ENCODE measurements at places on chromosomes 11 and 22.
A peak's percentile ranks its signal among the peaks of the same experiment; 100 is the strongest.

DNA sequence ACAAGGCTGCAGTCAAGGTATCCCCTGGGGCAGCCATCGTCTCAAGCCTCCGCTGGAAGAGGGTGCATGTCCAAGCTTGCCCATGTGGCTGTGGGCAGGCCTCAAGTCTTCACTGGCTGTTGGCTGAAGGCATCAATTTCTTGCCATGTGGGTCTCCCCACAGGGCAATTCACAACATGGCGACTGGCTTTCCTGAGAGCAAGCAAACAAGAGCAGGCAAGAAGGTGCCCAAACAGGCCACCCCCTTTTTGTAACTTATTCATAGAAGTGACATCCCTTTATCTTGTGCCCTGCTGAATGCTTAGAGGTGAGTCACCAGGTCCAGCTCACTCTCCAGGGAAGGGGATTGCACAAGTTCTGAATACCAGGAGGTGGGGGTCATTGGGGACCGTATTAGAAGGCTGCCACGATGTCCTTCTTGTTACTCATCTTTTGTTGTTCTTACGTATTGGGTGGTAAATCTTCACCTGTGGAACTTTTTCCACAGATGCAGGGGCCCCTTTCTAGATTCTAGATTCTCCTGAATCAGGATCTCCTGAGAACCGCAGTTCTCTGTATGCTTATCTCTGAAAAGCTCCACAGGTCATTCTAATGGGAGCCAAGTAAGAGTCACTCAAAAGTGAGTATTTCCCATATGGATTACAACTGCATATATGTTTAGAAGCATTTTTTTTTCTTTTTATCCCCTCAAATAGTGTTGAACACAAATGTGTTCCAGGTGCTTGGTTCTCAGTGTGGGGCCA, 44.2 kb upstream of the MICAL2 start:
- no peak for DNase-seq

DNA sequence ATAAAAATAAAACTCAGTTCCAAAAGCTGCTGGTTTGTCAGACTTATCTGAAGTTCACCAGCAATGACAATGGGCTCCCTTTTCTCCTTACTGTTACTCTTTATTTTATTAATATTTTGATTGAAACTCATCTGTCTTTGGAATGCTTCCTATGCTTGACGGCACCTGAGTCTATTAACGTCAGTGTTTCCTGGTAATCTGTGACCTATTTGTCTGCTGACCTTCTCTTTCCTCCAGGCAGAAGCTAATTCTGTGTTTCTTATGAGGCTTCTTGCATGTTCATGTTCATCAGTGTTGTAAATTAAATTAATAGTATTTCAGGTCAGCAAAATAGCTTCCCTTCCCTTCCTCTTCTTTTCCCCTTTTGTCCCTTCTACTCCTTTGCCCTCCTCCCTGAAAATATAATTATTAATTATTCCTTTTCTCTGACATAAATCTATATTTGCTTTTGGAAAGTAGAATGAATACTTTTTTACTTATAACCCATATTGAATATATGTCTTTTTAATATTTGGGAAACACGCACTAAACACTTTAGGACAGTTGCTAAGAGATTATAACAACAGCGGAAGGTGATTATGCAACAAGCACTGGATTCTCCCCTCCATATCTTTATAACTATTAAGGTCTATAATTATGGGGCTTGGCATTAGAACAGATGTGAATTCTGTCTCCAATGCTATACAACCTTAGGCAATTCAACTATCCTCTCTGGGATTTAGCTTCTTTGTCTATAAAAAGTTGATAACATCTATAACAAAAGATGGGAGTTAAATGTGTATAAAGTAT, 32.1 kb upstream of the PCF11 start:
- DNase-seq = no peak

DNA sequence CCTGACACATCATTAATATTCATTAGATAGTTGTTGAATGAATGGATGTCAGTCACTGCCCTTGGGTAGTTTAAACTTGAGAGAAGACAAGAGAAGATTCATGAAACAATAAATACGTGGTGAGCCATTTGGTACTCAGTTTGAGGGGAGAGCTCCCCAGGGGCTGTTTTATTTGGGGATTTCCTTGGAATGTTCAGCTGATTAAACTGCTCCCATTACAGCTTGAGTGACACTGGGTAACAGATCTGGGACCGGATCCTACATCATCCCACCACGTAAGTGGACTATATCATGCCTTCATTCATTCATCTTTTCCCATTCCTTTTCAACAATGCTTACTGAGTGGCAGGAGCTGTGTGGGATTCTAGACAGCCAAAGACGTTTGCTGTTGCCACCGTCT, 162.0 kb downstream of the FAT3 start:
- DNase-seq = no peak

GRCh38 chr11:120295099-120295498, 30.0 kb upstream of the TLCD5 start:
- no peak for DNase-seq

GRCh38 chr11:9969068-9969467, 305.2 kb downstream of the SWAP70 start:
- DNase-seq = no peak

- DNase-seq = no peak
These were observed 166.3 kb upstream of the ARHGAP20 start for GRCh38 chr11:110878513-110878912.

DNA sequence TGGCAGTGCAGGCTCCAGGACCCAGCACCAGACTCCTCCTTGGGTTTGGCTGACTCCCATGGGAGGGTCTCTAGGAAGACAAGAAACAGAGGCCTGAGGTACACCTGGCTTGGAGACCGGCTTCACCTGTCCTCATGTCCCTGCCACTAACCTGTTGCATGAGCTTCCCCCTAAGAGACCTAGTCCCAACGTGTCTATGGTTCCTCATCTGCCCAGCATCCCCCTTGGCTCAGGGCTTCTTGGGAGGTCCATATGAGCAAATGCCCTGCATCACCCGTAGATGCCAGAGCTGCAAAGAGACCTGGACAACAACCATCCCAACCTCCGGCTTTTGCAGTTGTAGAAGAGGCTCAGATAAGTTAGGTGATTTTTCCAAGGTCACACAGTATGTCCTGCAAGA, 123.5 kb downstream of the BUD13 start:
- no peak for DNase-seq

GRCh38 chr11:111841370-111842053, 29.9 kb downstream of the ALG9 start:
- peak; percentile 87 for DNase-seq

GRCh38 chr11:120744016-120744994, 232.8 kb downstream of the GRIK4 start:
- no peak for DNase-seq

DNA sequence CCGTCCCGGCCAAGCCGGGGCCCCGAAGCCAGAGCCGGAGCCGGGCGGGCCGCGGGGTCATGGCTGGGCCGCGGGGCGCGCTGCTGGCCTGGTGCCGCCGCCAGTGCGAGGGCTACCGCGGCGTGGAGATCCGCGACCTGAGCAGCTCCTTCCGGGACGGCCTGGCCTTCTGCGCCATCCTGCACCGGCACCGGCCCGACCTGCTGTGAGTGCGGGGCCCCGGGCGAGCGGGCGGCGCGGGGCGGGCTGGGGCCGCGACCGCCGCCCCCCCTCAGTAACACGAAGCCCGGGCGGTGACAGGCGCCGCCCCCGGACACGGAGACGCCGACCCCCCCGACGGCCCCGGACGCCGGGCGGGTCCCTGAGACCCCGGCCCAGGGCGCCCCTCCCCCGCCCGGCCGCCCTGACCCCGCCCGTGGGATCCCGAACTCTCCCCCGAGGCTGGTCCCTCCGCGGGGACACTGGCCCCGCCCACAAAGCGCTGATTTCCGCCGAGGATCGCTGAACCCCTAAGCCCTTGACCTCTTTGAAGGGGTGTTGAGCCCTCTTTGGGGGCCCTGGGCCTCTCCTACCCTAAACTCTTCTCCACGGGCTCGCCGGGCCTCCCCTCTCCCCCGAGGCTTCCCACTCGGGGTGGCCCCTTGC, 389 bp downstream of the MICALL1 start:
- no peak for DNase-seq

- no peak for DNase-seq
These were observed 15.3 kb downstream of the TMPRSS13 start for GRCh38 chr11:117913736-117914397.

- DNase-seq = no peak
These were observed 5.1 kb downstream of the F2 start for GRCh38 chr11:46724088-46724487.

DNA sequence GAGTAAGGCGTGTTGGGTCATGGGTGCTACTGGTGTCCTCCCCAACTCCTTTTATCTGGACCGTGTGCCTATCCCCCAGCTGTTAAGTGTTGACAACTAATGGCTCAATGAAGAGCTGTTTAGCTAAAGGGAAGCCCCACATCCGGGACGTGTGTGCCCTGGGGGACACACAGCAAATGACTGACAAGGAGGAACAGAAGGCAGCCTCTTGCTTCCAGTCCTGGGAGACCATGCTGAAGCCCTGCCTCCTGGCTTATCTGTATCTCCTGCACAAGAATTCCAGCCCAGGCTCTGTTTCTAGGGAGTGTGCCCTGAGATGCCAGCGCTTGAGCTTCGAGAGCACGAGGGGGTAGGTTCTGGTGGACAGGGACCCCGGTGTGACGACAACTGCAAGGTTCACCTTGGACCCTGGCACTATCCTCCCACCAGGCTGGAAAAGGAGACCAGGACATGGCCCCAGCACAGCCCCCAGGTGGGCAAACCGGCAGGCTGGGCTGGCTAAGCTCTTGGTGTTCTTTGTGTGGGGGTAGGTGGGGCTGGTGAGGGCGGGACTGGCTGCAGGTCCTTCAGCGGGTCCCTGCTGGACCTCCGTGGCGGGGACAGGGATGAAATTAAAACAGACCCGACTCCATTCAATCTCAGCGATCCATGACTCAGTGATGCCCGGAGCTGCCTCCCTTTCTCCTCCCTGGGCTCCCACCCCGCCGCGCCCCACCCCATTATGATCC, 21.0 kb downstream of the ASCL2 start:
- no peak for DNase-seq

GRCh38 chr11:133219543-133219942, 312.8 kb downstream of the OPCML start:
- no peak for DNase-seq

GRCh38 chr11:116188350-116188749, 584.4 kb downstream of the BUD13 start:
- no peak for DNase-seq

DNA sequence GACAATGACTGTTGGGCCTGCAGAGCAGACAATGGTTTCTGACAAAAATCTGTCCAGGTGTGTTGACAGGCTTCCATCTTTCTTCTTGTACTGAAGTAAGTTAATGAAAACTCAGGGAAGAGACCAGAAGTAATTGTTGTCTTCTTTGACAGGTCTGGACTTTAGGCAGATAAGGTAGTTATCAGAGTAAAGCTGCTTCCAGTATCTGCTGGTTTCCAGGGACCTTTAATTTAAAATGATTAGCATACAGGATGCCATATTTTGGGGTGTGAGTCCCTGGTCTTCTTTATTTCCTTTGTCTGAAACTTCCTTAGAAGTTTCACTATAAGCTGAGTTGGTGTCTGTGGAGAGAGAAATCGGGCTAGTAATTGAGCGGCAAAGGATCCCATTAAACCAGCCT, 1.4 kb downstream of the TMX2 start:
- no peak for DNase-seq

DNA sequence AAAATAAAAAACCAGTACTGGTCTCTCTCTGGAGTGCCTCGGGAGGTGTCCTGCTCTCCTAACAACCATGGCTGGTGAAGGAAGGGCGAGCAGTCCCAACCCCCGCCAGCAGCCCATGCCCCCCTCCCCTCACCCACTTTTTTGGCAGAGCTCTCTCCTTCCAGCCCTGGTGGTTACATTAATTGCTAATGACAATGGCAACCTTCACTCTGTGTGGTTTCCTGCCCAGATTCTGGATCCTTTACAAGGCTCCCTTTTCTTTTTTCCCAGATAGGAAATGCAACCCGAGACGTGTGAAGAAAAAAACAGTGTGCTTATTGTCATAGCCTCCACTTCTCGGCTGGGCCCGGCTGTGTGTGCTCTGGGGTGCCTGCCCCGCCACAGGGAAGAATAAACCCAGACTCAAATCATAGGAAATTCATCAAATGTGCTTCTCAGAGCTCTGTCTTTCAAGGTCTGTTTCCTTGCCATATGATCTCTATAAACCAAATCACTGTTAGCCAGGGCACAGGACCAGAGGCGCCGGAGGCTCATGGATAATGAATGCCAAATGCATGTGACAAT, 513.0 kb downstream of the SOX6 start:
- no peak for DNase-seq

DNA sequence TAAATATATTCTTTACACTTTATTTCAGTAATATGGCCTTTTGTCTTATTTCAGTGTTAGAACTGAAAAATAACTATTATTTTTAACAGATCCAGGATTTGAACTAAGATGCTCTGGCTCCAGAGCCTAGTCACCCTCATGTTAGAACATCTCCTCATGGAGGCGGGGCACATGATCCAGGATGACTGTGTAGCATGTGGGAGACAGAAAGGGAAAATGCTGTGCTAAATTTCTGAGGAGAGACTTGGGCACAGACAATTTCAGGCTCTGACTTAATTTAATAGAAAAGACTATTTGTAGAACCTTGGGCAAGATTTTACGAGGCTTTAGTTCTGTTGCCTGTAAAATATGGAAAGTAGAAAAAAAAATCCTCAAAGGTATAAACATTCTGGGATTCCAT, 24.1 kb downstream of the CTSC start:
- no peak for DNase-seq

DNA sequence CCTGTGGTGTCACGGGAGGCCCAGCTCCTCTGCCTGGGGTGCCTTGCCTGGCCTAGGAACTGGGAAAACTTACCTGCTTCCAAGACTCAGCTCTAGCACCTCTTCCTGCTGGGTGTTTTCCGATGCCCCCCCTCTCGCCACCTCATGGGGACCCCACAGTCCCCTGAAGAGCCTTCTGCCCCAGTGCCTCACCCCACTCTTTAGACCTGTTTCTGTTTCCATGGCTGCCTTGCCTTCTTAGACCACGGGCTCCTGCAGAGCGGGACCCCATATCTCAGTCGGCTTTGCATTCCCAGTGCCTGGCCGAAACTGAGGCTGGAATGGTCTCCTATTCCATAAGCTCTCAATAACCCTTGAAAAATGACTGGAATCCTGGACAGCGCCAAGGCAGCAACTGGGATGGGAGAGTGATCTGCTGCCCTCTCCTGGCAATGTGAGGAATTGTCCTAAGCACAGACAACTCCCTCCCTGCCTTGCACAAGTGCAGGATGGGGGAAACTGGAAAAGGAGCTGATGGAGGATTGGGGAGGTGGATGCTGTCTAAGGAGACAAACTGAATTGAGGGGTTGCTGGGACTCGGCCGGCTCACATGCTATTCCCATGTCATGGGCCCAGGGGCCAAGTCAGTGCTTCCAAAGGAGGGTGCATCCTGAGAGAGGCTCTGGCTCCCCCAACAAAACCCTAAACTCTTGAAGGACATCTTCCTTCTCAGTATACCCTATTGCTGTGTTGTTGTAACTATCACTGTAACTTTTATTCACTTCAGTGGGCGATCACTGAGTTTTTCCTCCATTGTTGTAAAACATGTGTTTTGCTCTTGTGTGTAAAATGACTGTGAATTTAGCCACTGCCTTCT, 26.6 kb upstream of the IL17RA start:
- DNase-seq = peak; percentile 36

GRCh38 chr22:46937939-46938338, 175.5 kb downstream of the TBC1D22A start:
- DNase-seq = no peak

All from activated T-cell treated with anti-CD3 and anti-CD28 coated beads, Interleukin-2, amount 50 U/mL, for 4 hours (primary cell).